ENCODE measurements at places on chromosomes 12 and 14.

- DNase-seq, result no peak
These were observed 3.8 kb upstream of the MYF5 start for GRCh38 chr12:80712866-80713265.

DNA sequence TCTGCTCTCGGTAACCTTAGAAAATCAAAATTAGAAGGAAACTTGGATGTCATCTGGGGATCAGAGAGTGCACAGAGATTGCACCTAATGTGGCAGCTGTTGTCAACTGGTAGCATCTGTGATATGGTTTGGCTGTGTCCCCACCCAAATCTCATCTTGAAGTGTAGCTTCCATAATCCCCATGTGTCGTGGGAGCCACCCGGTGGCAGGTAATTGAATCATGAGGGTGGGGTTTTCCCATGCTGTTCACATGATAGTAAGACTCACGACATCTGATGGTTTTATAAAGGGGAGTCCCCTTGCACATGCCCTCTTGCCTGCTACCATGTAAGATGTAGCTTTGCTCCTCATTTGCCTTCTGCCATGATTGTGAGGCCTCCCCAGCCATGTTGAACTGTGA, 127.7 kb upstream of the SRRM4 start:
- peak; percentile 3 for DNase-seq

- no peak for DNase-seq
These were observed 143.3 kb downstream of the NTF3 start for GRCh38 chr12:5575232-5575631.

GRCh38 chr12:70255311-70255710, 12.1 kb downstream of the CNOT2 start:
- peak; percentile 15 for DNase-seq

GRCh38 chr14:76551906-76552305, 176.0 kb downstream of the ESRRB start:
- no peak for DNase-seq

DNA sequence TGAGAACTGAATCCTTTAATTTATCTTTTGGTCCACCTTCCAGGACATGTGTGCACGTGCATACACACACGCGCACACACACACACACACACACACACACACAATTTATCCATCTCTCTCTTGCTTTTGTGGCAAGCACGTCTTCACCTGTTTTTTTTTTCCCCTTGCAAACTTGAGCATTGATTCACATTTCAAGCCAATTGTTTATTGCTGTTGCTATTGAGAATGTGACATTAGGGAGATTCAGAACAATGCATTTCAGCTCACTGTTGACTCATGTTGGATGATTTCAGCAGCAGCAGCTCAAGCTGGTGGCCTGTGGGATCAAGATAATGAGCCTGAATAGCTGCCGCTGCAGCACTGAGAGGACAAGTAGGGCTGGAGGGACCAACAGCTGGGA, 128.9 kb downstream of the SNAPC1 start:
- DNase-seq, result peak; percentile 16

DNA sequence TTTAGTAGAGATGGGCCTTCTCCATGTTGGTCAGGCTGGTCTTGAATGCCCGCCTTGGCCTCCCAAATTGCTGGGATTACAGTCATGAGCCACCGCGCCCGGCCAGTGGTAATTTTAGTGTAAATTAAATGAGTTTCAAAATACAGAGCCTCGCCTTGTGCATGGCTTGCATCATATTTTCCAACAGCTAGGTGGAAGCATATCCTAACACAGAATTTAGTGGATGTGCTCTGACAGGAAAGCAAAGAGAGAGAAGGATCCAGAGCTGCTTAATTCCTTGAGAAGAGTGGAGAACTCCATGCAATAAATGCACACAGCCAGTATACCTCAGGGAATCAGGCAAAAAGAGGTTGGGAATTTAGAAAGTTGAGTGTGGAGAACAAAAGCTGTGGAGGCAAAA, 2.5 kb downstream of the OR6C2 start:
- no peak for DNase-seq

DNA sequence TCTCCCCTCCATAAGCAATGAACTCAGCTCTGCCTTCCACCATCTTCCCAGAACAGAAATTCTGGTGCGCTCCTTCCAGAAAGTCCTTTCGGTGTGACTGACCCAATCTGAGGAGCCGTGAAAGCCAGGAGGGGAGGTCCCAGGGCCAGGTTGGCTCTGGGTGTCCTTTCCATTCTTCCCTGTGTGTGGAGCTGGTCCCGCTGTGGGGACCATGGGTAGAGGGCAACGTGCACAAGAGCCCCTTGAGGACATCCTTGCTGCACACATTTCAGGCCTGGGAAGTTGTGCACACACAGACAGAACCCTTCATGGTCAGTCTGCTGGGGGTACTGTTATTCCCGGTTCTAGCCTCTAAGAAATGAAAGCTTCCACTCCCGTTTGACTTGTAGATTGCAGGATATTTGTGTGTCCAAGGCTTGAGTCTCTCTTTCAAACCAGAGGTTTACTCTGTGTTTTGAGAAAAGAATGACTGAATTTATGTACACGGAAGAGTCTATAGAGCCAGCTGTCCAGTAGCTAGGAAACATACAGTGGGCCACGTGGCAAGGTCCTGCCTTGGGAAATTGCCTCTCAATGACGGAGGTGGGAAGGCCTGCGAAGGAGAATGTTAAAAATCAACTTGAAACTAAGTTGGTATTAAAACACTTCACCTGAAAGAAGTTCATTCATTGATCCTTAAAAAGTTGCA, 10.1 kb downstream of the NFKBIA start:
- DNase-seq, result no peak

DNA sequence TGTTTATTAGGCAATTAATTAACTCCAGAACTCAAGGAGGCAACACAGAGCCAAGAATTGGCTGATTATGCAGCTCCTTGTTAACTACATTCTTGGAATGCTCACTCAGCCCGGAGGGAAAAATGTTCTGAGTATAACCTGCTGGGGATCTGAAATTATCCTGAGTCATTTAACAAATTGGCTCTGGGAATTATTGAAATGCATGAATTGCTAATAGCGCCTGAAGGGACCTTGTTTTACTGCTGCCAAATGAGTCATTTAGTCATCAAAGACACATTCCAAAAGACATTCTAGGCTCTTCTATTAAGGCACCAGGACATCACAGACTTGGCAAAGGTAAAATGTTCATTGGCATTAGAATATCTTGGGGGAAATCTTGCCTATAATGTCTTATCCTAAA, 13.0 kb downstream of the TMEM52B start:
- peak; percentile 80 for DNase-seq

DNA sequence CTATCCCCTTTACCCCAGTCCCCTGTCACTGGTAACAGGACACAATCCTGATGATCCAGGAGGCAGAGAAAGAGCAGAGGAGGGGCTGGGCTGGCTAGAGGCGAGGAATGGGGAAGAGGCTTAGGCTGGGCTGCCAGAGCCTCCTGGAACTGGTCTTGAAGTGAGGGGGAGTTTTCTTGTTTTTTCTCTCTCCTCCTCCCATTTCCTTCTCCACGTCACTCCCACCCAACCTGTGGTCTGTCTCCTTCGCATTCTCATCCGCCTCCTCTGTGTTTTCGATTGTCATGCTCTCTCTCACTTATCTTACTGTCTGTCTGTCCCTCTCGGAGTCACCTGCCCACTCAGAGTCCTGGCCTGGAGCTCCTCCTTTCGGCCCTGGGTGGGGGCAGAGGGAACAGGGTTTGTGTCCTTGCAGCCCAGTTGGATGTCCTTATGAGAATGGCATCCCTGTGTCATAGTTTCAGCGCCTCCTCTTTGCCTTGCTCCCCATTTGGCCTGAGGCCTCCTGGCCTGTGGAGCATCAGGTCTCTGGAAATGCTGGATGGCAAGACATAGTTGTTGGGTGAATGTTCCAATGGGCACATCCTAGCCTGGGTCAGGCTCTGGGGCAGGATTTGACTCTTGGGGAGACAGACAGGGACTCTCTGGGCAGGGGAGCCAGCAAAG, 3.4 kb upstream of the KRT80 start:
- no peak for DNase-seq

DNA sequence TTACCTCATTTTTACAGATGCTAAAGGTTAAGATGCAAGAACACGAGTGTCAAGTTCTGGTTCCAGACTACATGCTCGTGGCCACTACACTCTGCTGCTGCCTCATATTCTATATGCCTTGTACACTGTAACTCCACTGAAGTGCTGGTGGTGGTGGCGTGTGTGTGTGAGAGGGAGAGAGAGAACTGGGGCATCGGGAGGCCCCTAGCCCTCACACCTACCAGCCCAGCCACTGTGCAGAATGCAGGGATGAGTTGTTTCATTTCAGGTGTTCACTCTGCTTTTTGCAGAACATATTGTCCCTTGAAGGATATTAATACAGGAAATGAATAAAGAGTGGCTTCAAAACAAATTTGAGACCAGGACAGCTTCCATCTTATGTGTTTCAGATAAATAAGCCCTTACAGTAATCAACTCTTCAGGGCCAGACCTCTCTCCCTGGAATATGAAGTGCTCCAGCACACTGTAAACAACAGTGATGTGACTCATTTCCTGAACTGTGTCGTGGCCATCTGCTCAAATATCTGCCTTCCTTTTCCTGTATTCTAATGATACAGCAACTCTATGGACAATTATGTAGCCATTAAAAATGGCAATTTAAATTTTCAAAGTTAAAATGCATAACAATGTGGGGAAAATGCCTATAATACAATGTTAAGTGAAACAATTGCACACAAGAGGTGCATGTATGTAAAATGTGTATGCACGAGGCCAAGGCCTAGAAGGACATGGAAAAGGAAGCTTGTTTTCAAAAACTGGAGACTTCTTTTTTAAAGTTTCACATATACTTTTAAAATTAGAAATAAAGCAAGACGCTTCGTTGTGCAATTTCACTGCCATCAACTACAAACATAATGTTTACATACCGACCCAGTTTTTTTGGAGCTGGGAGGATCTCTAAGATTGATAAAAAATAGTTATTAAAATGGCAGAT, 215.4 kb downstream of the PELI2 start:
- peak; percentile 80 for DNase-seq

- peak; percentile 61 for DNase-seq
These were observed 1.0 kb downstream of the HIP1R start for GRCh38 chr12:122836027-122836921.

- DNase-seq, result no peak
These were observed 118.9 kb downstream of the PIWIL1 start for GRCh38 chr12:130456375-130457199.

DNA sequence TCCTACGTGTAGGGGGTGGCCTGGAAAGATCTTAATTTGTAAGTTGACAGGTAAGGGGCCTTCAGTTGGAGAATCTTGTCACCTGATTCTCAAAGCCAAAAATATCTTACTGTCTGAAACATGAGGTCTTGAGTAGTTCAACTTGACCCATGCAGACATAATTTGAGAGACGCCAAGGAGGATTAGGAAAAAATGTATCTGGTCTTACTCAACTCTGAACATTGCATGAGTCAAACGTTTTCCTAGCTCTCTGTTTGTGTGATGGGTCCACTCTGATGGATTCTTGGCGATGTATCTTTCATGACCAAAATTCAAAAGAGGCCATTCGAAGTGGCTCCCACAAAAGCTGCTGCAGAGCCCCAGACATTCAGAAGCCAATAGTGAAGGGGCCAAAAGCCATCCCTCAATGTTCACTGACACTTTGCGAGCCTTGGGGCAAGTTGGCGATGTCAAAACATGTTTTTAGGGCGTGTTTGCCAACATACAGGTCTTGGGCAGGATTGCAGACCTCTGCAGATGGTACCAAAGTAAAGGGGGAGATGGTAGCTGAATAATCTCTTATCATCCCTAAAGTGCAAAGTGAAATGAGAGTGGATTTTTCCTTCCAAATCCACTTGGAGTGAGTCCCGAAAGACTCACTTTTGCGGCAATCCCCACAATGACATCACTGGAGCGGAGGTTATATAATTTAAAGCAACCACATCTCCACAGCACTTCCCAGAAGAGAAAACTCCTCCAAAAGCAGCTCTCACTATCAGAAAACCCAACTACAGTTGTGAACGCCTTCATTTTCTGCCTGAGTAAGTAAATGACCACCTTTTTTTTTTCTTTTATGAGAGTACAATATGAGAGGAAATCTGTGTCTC, at the start of gene BDKRB1:
BDKRB1 (plus strand) TSS at position 710 of the 866 bp plus-strand sequence. CDS start 7,473 bp downstream, outside the sequence.
- DNase-seq, result peak; percentile 87
